Esophagus squamous epithelium (tissue), 5 donors: ENCODE measurements at places on chromosomes 7 and 10.

- DNase-seq = no peak
Measured at GRCh38 chr7:131122394-131122793, 205.3 kb upstream of the MKLN1 start.

GRCh38 chr10:16965740-16966447 lies 148.7 kb upstream of the RSU1 start:
- no peak for DNase-seq

GRCh38 chr7:20146451-20146850 lies 70.7 kb downstream of the MACC1 start:
- no peak for DNase-seq

- DNase-seq = no peak
Measured at GRCh38 chr7:106679153-106679931, 18.4 kb upstream of the CCDC71L start.

- no peak for DNase-seq
Measured at GRCh38 chr10:111560027-111560426, 483.2 kb downstream of the ADRA2A start.

DNA sequence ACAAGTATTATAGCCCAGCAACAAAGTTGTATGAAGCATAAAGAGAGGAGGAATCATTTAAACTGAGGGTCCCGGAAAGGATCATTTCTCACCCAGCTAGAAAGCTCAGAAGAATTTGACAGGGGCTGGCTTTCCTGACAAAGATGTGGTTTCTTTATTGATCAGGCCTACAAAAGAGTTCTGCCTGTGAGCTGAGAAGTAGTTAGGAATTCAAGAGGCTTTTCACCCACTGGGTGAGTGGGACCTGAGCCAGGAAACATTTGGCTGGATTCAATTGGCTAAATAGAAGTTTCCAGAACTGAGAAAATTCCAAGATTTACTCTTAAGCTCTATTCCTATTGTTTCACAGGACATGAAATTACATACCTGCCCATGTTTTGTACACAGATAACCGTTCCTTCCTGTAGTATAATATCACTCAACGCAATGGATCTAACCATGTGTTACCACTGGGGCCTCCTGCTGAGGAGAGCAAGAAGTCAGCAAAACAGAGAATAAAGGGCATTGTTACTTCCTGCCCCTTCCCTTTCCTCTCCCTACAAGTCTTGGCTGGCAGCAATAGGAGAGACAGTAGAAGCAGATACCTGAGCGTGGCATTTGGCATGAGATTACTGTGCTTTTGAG lies 53.9 kb upstream of the PAPSS2 start:
- DNase-seq = no peak

DNA sequence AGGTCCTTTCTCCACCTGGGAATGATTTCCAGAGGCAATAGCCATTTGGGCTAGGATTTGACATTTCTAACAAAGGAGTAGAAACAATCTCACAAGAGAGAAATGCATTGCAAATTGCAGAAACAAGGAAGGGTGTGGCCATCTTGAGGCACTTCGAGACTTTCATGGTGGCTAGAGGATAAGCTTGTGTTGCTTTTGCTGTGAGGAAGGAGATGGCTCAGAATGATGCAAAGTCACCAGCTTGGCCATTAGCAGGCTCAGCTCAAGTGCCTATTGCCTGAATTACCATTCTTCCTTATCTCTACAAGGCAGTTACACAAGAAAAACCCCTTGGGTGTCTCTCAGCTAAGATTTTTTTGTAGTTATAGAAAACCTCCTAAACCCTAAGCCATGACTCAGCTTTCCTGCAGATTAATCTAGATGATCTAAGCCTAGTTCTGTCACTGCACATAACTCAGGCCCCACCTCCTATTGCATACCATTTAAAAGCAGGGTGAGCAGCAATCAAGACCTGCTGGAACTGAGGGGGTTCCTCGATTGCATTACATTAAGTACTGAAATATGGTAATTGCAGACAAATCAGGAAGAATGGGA lies 683.1 kb downstream of the NRG3 start:
- no peak for DNase-seq

DNA sequence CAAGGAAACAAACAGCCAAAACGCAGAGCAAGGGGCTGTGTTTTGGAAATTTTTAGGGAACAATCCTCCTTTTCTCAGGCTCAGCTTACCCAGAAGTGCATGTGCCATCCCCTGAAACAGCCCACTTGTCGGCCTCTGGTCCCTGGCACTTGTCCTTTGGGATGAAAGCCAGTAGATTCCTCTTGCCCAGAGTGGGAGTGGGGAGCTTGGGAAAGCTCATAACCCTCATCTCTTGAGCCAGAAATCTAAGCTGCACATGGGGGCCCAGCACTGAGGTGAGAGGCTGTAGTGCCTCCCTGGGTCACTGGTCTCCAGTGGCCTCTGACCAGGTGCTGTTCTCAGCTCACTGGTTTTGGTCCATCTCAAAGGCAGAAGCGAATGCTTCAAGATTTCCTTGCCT lies 150.3 kb downstream of the RNF216 start:
- no peak for DNase-seq

- no peak for DNase-seq
Measured at GRCh38 chr7:137439829-137440825, 96.6 kb upstream of the PTN start.

- DNase-seq = no peak
Measured at GRCh38 chr10:76115471-76116155, 684.2 kb downstream of the LRMDA start.

DNA sequence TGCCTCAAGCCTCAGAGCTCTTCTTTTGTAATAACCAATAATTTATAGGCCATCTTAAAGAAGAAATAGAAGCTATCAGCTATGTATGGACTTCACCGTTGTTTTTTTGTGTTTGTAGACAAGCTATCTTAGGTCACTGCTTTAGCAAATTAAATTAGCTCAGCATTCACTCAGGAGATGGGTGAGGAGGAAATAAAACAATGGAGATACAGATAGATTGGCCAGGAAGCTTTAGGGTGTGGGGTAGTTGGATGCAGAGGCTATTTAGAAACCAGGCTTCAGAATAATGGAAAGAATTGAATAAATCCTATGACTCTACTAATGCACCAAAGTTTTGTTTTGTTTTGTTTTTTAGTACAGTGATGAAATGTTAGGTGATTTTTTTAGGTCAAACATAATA lies 66.1 kb downstream of the MDFIC start:
- no peak for DNase-seq

DNA sequence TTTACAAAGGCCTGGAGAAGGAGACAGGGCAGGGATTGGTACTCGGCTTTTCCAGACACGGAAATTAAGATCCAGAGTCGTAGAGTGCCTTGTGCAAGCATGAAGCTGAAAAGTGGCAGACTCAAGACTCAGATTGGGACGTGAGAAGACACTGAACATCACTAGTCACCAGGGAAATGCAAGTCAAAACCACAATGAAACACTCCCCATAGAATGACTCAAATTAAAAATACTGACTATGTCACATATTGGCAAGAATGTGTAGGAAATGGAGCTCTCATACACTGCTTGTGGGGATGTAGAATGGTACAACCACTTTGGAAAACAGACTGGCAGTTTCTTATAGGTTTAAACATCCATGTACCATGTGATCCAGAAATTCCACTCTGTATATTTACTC lies 472.0 kb downstream of the RPS24 start:
- DNase-seq = no peak
